ENCODE measurements at places on chromosomes 2 and 18.

- no peak for DNase-seq
Measured at GRCh38 chr2:63894167-63894566, 52.5 kb downstream of the UGP2 start.

GRCh38 chr2:240520130-240520973 is 37.4 kb downstream of the ANKMY1 start:
- DNase-seq: no peak

DNA sequence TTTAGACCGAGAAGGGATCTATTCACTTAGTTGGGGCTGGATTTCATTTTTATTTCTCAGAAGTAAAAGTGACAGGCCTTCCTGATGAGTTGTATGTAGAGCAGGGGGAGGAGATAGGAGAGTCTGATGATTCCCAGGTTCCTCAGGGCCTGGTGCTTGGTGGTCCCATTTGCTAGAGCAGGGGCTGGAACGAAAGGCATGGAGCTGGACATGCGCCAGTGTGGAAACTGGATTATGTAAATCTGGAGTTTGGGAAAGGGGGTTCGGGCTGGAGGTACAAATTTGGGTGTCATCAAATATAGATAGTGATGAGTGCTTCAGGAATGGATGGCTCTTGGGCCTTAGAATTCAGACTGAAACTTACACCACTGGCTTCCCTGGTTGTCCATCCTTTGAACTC is 27.5 kb downstream of the GNLY start:
- no peak for DNase-seq

DNA sequence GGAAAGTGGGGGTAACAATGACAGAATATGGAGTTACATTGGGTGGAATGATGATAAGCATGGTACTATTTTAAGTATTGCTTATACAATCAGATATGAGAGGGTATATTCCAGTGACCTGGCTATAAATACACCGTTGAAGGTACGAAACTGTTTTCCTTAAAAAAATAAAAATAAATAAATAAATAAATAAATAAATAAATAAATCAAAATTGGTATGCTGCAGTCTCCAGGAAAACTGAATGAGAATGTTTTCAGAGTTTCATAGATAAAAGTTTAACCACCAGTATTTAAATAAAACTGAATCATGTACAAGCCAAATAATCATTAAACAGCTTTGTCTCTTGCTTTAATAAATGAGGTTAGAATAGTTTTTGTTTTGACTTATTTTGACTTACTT is 71.4 kb downstream of the METTL8 start:
- DNase-seq: no peak

GRCh38 chr2:168526641-168527040 is 70.6 kb downstream of the CERS6 start:
- no peak for DNase-seq

Measured in NCI-H748 treated with DMSO at 0.1 percent for 48 hours (cell line).